C1 segment of cervical spinal cord (tissue), 14 donors: ENCODE measurements at places on chromosomes 16 and 17.
A peak's percentile ranks its signal among the peaks of the same experiment; 100 is the strongest.

- DNase-seq: no peak
These were observed 134.1 kb downstream of the CA10 start for GRCh38 chr17:52024300-52024870.

DNA sequence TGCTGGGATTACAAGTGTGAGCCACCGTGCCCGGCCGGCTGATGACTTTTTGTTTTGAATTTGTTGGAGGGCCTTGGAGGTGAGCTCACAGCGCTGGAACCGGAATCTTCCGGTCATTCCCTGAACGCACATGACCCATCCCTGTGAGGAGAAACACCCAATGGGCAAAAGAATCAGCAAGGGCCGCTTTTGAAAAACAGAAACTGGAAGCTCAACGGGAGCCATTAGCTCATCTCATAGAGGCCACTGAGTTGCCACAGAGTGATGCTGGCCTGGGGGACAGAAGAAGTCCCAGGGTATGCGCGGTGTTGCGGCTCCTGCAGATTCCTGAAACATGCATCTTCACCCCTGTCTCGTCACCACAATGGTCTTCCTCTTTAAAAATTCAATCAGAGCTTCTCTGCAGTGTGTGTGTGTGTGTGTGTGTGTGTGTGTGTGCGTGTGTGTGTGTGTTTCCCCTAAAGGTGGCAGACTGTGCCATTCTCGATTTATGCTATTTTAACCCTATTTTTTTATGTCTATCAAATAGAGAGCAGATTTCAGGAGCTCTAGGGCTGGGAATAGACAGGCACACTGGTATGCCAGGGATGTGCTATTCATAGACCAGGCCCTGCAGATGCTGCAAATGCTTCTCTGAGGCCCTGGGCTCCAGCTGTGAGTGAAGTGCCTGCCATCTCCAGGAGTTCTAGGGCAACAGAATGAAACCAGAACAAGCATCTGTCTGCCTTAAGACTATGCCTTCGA is 68.3 kb downstream of the MARCHF10 start:
- no peak for DNase-seq

GRCh38 chr17:57349541-57350247 is 93.4 kb downstream of the MSI2 start:
- no peak for DNase-seq

GRCh38 chr17:8888704-8889302 is 21.3 kb upstream of the PIK3R6 start:
- DNase-seq: no peak

DNA sequence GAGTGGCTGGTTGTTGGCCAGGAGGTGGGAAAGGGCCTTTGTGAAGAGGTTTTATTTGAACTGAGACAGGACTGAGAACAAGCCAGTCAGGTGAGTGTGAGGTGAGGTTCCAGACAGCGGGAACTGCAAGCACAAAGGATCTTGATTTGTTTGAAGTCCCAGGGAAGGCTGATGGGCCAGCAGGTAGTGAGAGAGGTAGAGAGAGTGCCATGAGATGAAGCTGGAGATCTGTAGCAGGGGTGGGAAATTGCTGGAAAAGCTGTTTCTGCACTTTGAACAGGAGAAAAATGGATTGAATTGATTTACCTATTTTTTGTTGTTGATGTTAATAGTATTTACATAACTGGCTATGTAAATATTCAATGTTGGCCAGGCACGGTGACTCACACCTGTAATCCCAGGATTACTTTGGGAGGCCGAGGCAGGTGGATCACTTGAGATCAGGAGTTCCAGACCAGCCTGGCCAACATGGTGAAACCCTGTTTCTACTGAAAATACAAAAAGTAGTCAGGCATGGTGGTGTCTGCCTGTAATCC is 7.7 kb upstream of the DCTPP1 start:
- DNase-seq: no peak

GRCh38 chr17:75720656-75721462 is at the start of gene ITGB4:
TSS of gene ITGB4 (plus strand) at chr17:75721459. CDS start at chr17:75724704, 3,245 bp downstream.
- peak; percentile 59 for DNase-seq

- peak; percentile 55 for DNase-seq
These were observed 19.3 kb upstream of the ADGRG3 start for GRCh38 chr16:57648581-57649442.
